ENCODE measurements at places on chromosomes 12 and 14.

GRCh38 chr14:95003099-95003960 is 154.0 kb downstream of the DICER1 start:
- no peak for DNase-seq

DNA sequence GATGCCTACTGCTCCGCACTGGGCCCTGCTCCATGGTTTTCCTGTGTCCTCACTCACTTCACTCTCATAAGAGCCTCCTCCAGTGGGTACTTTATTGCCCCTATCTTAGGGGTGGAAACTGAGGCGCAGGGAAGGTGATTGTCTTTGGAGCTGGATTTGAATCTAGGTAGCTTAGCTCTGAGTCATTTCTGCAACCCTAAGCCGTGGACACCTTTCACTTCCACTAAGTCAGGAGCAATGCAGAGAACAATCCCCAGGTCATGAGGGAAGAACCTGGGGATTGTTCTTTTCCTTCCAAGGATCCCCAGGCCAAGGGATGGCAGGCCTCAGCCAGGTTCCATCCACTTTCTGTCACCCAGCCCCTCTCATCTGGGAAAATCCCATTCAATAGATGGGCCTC is 20.3 kb downstream of the VDR start:
- no peak for DNase-seq

GRCh38 chr14:55277972-55278740 is 6.9 kb downstream of the FBXO34 start:
- no peak for DNase-seq

GRCh38 chr12:69095765-69096477 is 143.4 kb upstream of the CPSF6 start:
- DNase-seq = no peak

- DNase-seq = no peak
These were observed 23.0 kb upstream of the RAB21 start for GRCh38 chr12:71731439-71732356.

DNA sequence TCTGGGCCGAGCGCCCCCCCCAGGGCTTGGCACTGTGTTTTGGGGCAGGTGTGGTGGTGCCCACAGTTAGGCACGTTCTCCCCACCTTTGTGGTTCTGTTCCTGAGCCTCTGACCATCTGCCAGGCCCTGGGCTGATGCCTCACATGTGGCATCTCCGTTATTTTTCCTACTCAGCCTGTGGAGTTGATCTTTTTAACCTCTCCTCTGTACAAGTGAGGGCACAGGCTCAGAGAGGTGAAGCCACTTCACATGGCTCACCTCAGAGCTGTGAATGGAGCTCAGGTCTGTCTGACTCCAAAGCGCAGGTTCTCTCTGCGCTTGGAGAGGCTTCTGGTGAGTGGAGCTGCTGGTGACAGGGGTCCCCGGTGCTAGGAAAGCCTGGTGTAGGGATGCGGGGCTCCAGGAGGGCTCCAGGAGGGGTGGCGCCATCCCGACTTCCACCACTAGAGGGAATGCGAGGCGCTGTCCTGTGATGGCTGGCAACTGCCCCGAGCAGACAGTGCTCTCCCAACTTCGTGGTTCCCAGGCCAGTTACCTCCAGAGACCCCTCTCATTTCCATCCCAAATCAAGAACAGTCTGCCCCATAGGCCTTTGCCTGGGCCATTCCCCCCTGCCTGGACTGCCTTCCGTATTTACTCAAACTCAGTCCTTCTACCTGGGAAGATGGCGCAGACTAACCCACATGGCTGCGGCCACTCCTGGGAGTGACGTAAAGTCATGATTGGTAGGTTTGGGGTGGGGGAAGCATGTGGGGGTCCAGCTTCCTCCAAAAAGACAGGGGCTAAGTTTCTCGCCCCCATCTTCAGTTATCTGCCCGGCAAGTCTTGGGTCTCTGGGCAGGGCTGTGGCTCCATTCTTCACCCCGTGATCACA is 9.9 kb downstream of the BCL7A start:
- no peak for DNase-seq

GRCh38 chr12:103811791-103812190 is 29.2 kb downstream of the NT5DC3 start:
- no peak for DNase-seq

All from NCI-H1417 treated with DMSO at 0.1 percent for 48 hours (cell line).